ENCODE measurements at places on chromosomes 4 and X. TPM values are rescaled to one million over a fixed set of nuclear protein-coding genes. Genes with fewer than 3 reads are reported as not detected.

The HELT gene
- total RNA-seq, result not detected

The SLC6A14 gene
- total RNA-seq, result not detected

The CFAP47 gene
- not detected for total RNA-seq

The CXCL5 gene
- total RNA-seq, result not detected
